ENCODE measurements at places on chromosomes 13 and 19. TPM values are rescaled to one million over a fixed set of nuclear protein-coding genes. Genes with fewer than 3 reads are reported as not detected.

DNA sequence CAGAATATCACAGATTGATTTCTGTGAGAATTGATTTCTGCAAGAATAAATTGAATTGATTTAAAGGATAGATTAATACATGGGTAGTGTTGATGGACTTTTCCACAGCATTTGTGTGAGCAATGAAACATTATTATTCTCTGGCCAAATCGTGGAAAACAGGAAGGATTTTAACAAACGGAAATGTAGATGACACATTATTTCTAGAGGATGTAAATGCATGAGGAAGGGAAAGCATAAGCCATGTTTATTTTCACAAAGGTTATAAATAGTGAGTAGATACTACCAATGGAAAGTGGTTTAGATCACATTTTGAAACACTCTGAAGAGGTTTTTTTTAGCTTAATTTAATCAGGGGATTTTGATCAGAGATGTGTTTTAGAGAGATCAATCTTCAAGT is 1534.6 kb upstream of the MIR17HG start:
- no peak overlapping the region for H3K27ac ChIP-seq
- no peaks in the 10 kb centered on the region for H3K36me3 ChIP-seq
- no peaks in the 10 kb centered on the region for H3K4me1 ChIP-seq
- H3K4me3 ChIP-seq = no peak overlapping the region
- no peak for DNase-seq
- H3K27me3 ChIP-seq = no peaks in the 10 kb centered on the region

DNA sequence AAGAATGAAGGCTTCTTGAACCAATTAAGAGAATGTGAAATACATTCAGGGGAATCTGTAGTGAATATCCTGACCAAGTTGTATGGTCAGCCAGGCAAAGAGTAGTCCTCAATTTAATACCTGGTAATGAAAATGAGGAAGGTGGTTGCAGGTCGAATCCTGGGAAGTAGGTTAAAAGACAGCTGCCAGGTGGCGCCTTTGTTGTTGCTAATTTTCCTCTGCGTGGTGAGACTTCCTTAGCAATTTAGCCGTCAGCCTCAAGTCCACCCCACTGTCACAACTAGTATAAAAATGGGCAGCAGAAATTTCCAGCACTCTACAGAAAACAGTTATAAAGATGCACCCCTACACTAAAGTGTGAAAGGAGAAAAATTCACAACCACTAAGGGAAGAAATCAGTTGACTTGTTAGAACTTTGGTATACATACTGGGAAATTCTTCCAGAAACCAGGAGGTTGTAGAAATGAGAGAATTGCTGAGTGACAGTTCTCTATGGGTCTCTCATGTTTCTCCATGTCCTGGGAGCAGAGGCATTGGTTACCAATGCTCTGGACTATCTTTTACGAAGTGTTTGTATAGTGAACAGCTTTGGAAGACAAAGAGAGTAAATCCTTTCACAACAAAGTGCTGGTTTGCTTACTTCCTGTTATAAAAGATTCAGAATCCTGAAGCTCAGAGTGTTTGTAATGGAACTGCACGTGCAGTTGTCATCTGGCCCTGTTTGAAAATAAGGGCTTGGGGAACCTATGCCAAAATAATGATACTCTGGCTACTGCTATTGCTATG is 235.9 kb downstream of the NHLRC3 start:
- no peak overlapping the region for H3K4me3 ChIP-seq
- H3K36me3 ChIP-seq = no peaks in the 10 kb centered on the region
- no peak overlapping the region for H3K27ac ChIP-seq
- no peaks in the 10 kb centered on the region for H3K4me1 ChIP-seq

DNA sequence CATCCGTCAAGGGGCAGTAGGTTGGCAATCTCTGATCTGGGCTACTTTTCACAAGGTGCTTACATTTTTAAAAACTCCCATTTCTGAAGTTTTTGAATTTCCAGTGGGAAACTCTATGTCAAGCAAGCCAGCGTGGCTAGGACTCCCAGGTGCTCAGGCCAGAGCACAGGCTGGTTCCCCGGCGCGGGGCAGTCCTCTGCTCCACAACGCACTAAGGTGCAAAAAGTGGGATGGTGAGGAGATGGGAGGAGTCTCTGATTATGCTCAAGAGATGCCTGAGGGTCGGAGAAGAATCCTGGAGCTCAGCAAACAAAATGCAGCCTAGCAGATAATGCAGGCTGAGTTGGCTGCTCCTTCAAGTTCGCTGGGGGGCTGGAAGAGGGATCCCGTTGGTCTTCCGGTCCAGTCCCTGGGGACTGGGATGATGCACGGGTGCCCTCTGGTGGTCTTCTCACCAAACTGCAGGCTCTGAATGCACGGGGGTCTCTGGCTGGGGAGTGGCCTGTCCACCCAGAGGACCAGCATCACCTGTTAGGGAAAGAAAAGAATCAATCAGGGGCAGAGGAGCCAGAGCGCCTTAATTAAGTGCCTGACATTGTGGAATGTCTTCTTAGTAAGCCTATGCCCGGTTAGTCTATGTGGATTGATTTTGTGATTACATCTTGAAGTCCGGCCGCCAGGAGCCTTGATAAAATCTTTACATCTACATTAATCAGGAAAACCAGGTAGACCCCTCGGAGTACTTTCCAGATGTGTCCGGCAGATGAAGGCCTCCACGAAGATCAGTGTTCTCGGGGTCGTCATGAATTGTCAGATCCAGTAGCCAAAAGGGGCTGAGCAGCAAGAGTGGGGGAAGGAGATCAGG is 244.4 kb upstream of the MAB21L1 start:
- H3K4me1 ChIP-seq = peaks cover 10% of the 10 kb centered on the region
- no peak for DNase-seq
- no peak overlapping the region for H3K27ac ChIP-seq
- H3K27me3 ChIP-seq = no peaks in the 10 kb centered on the region
- no peak overlapping the region for H3K4me3 ChIP-seq
- H3K36me3 ChIP-seq = no peaks in the 10 kb centered on the region

DNA sequence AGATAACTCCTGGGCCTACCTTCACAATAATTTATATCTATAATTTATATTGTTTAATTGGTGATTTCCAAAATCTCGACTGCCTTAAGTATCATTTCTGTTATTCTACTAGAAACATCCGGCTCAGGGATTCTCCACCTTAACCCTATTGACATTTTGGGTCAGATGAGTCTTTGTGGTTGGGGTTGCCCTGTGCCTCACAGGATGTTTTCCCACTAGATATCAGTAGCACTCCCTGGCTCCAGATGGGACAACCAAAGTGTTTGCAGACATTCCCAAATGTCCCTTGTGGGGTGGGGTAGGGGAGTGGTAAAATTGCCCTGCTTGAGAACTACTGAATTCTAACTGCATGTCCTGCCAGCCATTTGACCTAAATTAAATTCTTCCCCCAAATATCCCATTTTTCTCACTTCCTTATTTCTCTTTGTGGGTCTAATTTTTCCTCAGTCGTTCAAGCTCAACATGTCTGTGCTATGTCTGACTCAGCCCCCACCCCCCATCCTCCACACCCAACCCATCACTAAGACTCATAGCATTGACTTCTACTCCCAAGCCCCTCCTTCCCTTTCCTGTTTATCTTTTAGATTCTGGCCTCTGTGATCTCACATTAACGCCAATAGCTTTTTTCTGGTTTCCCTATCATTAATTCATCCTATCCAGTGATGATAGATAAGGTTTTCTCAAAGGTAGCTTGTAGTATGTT is 545.1 kb downstream of the EFNB2 start:
- no peak for DNase-seq
- H3K4me1 ChIP-seq = no peaks in the 10 kb centered on the region
- no peaks in the 10 kb centered on the region for H3K36me3 ChIP-seq
- no peaks in the 10 kb centered on the region for H3K27me3 ChIP-seq
- H3K4me3 ChIP-seq = no peak overlapping the region
- H3K27ac ChIP-seq = no peak overlapping the region

GRCh38 chr19:31903979-31904378 is 441.4 kb upstream of the ZNF507 start:
- no peaks in the 10 kb centered on the region for H3K36me3 ChIP-seq
- H3K27me3 ChIP-seq = no peaks in the 10 kb centered on the region
- H3K4me1 ChIP-seq = peaks cover 23% of the 10 kb centered on the region
- no peak for DNase-seq

DNA sequence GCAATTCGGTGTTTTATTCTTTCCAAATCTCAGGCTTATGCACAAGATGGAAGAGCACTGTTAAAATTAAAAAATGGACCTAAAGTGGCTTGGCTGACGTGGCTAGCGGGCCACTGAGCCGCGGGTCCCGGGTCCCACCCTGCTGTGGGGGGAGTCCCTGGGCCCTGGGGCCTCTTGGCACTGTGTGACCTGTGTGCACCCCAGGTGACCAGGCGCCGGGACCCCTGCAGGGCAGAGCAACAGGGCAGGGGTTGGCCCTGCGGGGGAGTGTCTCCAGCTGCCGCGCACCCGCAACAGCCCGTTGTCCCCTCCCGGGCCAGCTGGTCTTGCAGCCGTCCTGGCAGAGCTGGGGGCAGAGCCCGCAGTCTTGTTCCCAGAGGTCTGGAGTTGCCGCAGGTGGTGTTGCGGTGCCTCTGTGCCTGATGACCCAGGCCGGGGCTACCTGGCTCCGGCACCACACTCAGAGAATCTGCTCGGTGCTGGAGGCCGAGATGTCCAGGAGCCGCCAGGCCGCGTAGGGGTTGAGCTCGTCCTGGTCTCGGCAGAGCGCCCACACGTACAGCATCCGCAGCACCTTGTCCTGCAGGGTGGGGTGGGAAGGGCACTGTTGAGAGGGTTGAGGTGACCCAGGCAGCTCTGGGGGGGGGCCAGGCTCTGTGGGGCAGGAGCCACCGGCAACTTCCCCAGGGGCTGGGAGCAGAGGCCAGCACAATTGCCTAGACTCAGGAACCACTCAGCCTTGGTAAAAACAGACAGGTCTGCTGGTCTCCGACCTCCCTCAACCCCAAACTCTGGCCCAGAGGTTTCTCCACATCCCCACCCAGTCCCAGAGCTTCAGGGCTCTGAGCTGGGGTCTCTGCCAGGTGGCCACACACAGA is 1.0 kb upstream of the CTXN1 start:
- no peaks in the 10 kb centered on the region for H3K27me3 ChIP-seq
- peaks cover 29% of the 10 kb centered on the region for H3K36me3 ChIP-seq
- H3K27ac ChIP-seq = no peak overlapping the region
- DNase-seq = no peak

DNA sequence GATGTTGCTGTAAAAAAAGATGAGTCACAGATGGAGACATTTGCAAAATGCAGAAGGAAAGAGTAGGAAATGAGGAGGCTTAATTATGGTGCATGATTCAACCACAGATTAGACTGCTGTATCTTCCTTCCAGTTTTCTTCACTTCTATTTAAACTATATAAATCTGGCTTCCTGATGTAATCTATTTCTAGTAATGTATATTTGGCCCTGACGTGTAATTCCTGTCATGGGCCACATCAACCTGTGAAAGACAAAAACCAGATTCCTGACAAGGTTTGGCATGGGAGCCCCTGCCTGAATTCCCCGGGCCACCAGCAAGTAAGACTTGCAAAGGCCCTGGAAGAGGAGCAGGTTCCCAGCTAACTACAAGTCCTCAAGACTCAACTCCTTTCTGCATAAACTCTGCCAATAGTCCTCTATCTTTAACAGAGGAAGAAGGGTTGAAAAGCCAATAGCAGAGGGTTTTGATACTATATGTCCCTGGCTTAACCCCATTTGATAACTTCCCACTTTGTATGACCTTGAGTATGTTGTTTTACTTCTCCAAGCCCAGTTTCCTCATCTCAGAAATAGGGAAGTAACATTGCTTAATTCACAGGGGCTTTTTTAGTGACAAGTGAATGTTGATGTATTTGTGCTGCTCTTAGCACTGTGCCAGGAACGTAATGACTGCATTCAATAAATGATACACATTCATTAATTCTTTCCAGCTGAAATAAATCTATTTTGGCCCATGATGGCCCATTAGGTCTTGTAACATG is 172.7 kb downstream of the SPRY2 start:
- no peak overlapping the region for H3K4me3 ChIP-seq
- no peaks in the 10 kb centered on the region for H3K27me3 ChIP-seq
- no peaks in the 10 kb centered on the region for H3K4me1 ChIP-seq
- no peaks in the 10 kb centered on the region for H3K36me3 ChIP-seq
- DNase-seq = no peak
- H3K27ac ChIP-seq = no peak overlapping the region

GRCh38 chr13:48939728-48940127 is 36.0 kb upstream of the FNDC3A start:
- H3K4me1 ChIP-seq = no peaks in the 10 kb centered on the region
- H3K36me3 ChIP-seq = no peaks in the 10 kb centered on the region
- no peak overlapping the region for H3K27ac ChIP-seq
- H3K27me3 ChIP-seq = no peaks in the 10 kb centered on the region
- no peak overlapping the region for H3K4me3 ChIP-seq

DNA sequence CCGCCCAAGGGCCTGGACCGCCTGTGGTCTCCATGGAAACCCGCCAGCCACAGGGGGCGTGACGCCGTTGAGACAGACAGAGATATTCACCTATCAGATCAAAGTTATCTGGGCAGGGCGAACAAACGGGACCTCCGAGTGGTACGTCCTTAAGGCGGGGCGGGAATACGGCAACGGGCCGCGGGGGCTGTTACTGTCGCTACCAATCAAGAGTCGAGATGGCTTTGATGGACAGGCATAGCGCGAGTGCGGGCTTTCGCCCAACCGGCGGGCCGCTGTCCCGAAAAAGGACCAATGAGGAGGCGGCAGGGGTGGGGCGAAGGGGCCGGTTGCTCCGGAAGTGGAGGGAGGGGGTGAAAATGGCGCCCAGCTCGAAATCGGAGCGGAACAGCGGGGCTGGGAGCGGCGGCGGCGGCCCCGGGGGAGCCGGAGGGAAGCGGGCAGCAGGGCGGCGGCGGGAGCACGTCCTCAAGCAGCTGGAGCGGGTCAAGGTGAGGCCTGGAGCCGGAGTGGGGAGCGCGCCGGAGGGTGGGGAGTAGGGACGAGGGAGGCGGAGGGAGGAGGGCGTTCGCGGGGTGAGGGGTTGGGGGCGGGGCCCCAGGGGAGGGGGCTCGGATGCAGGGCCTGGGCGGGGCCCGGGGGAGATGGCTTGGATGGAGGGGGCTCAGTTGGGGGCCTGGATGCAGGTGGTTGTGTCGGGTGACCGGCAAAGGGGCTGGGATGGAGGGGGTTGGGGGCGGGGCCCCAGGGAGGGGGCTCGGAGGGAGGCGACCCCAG is at the start of gene DCAF15:
TSS of gene DCAF15 (plus strand) at position 356 of the 777 bp plus-strand sequence. CDS start at position 360, 4 bp downstream.
- peaks cover 13% of the 10 kb centered on the region for H3K4me1 ChIP-seq
- DNase-seq = peak; percentile 99
- peak within 1 kb of the TSS; percentile 85 for H3K27ac ChIP-seq
- H3K27me3 ChIP-seq = no peaks in the 10 kb centered on the region
- H3K36me3 ChIP-seq = peaks cover 31% of the 10 kb centered on the region
- H3K4me3 ChIP-seq = peak within 1 kb of the TSS; percentile 72

TTYH1 gene
- not detected for total RNA-seq

LONP1 gene
- 79.1 TPM for total RNA-seq

SMIM24 gene
- not detected for total RNA-seq

Data from upper lobe of right lung (tissue), 1 donor.